ENCODE measurements at places on chromosomes 5 and 9.

GRCh38 chr5:131423056-131423455, 159.2 kb downstream of the CDC42SE2 start:
- DNase-seq = no peak

DNA sequence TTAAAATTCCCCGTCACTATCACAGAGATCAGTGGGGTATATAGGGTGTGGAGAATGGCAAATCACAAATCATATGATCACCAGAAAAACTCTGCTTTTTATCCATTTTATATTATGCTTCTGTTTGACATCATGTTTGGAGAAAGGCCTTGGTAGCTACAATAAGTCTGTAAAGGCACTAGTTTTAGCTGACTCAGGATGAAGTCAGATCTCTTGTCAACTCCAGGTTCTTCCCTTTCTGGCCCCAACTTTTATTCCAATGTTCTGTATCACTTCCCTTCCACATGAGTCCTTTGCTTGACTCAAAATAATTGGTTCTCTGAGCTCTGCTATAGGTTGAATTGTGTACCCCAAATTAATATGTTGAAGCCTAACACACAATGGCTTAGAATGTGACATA, 484.9 kb downstream of the PTPRD start:
- DNase-seq = peak; percentile 8

DNA sequence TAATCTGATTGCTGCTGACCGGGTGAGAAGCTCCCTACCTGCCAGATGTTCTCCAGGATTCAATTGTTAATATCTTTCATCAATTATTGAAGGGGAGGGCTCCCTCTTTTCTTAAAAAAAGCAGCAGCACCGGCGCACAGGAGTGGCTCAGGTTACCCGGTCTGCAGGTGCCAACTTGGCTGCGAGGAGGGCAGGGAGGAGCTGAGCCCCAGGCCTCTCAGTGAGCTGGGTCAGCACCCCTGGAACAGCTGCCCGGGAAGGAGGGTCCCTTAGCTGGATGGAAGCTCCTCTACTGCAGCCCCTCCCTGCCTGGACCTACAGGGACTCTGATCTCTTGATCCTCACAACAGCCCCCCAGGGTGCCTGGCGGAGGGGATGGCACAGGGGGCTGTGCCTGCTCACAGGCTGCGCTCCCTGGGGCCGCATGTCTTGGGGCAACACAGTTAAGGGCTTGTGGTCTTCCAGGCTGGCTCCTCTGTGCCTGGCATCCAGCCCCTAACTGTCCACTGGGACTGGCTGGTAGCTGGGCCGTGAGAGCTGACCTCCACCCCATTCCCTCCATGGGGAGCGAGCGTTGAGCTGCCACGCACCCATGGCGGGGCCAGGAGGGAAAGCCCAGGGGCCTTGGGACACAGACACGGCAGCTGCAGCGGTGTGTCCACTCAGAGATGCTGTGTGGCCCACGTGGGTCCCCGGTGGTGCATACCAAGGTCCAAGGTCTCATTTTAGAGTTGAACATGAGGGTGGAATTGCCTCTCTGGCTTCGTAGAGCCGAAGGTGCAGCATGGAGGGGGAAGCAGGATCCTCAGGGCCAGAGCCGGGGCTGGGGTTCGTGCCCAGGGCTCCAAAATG, 28.6 kb upstream of the TMEM250 start:
- no peak for DNase-seq

- DNase-seq = no peak
Measured at GRCh38 chr9:21443849-21444625, 3.8 kb downstream of the IFNA1 start.

DNA sequence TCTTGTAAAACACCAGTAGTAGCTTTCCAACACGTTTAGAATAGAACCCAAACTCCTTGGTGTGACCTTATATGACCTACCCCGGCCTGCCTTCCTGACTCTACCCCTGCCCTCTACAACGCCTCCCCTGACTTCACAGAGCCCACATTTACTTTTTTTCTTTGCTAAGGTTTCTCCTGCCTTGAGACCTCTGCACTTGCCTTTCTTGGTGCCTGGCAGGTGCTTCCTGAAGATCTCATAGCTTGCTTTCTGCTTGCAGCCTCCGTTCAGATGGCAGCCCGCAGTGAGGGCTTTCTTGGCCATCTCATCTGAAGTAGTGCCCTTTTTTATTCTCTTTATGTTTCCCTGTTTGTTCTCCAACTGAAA, 24.3 kb downstream of the NUP214 start:
- DNase-seq = no peak

DNA sequence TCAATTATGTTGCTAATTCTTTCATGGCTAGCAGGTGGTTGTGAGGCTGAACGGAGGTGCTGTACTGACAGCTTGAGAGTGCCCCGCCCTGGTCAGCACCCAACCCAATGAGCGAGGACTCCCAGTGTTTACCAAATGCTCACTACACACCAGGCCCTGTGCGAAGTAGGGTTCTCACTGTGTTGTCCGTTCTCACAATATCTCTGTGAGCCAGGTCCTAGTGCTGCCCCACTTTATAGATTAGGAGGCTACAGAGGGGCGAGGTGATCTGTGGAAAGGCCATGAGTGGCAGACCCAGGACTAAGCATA, 28.2 kb downstream of the COL15A1 start:
- DNase-seq = no peak

DNA sequence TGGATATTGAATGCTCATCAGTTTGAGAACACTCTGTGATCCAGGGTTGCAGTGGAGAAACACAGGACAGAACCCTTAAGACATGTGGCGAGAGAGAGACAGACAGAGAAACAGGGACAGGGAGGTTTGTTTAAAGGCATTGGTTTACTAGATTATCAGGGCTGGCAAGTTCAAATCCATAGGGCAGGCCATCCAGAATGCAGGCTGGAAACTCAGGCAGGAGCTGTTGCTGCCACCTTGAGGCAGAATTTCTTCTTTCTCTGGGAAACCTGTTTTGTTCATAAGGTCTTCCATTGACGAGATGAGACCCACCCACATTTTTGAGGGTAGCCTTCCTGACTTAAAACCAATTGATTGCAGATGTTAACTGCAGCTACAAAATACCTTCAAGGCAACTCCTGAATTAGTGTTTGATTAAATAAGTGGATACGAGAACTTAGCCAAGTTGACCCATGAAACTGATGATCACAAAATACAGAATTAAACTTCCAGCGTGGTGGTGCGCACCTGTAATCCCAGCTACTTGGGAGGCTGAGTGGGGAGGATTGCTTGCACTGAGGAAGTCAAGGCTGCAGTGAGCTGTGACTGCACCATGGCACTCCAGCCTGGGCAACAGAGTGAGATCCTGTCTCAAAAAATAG, 55.9 kb downstream of the NSUN2 start:
- DNase-seq = peak; percentile 67

DNA sequence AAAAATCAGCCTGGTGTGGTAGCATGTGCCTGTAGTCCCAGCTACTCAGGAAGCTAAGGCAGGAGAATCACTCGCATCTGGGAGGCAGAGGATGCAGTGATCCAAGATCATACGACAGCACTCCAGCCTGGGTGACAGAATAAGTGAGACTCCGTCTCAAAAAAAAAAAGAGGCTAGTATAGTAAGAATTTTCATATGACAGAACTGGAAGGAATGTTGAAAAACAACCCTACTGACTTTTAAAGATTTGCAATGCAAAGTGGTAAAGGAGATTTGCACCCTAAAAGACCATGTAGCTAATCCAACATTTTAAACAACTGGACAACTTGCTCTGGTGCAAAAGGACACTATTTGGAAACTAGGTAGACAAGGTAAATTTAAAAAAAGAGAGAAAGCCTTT, 58.1 kb downstream of the SH3PXD2B start:
- no peak for DNase-seq

DNA sequence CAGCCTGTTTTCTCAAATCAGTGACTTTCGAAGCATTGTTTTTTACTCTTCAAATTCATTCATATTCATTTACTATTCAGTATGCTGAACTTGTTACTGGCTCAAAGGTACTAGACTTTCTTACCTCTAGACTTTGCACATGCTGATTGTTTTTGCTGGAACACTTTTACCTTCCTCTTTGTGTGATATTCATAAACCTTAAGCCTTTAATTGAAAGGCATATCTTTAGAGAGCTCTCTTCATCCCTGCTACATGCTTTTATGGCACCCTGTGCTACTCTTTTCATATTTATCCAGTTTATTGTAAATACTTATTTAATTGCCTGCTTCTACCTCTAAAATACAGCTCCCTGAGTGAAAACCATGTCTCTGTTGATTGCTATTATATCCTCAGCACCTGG, 48.7 kb upstream of the LRRC19 start:
- no peak for DNase-seq

DNA sequence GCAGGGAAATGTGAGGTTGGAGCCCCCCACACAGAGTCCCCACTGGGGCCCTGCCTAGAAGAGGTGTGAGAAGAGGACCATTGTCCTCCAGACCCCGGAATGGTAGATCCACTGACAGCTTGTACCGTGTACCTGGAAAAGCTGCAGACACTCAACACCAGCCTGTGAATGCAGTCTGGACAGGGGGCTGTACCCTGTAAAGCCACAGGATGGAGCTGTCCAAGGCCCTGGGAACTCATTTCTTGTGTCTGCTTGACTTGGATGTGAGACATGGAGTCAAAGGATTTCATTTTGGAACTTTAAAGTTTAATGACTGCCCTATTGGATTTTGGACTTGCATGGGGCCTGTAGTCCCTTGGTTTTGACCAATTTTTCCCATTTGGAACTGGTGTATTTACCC, 535.0 kb upstream of the MEF2C start:
- no peak for DNase-seq

DNA sequence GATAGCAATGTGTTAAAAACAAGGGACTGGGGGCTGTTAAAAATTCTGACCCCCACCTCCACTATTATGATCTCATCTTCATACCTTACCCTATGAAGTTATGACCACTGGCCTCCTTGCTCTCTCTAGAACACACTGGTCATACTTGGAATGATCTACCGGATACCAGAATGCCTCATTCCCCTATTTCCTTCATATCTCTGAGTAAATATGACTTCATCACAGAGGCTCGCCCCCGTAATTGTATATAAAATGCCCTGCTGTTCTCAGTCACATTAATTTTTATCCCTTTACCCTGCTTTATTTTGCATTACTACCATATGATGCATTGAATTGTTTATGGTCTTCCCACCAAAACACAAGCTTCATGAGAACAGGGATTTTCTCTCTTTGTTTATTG, 29.2 kb downstream of the IZUMO3 start:
- no peak for DNase-seq

Data from epithelial cell of esophagus (primary cell).